ENCODE measurements at places on chromosomes 4 and X.

DNA sequence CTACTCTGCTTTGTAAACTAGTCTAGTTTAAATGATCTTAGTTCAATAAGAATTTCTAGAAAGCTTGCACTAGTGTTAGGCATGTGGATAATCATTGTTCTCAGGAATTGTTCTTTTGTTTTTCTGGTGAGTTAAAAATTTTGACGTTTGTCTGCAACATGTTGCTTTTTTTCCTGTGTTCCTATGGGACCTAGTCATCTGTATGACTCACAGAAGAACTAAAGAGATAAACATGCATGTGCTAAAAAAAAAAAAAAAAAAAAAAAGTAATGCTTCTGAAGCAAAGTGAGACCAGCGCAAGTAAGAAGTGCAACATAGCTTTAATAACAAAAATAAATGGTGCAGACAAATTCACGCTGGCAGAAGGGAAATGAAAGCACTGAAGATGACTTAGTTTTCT, 471.2 kb downstream of the IQCM start:
- DNase-seq: no peak

GRCh38 chr4:89368861-89369260, 61.3 kb upstream of the GPRIN3 start:
- DNase-seq: no peak

DNA sequence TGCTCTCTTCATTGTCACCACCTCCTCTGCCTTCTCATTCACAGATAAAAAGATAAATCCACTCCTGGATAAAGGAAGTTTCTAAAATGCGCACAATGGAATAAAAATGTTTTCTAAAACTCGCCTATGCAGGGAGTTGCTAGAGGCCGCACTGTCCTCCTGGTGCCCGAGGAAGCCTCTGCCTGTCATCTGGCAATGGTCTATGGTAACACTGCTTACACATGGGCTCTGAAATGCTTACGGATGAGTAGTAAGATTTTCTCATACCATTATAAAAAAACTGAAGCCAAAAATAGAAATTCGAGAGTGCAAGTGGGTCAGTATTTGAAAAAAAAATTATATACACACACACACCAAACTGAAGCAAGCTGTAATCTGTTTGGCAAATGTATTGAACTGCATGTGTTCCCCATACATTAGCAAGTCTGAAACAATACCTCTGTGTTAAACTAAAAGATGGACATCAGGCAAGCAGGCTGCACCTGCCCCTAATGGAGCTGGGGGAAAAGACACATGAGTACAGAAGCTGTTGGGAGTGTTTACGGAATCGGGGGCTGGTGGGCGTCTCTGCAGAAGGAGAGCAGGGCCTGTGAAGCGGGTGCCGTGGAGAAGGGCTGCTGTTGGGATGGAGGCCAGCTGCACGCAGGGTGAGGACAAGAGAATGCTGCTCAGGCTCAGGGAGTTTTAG, 103.3 kb upstream of the FAT1 start:
- DNase-seq: no peak

DNA sequence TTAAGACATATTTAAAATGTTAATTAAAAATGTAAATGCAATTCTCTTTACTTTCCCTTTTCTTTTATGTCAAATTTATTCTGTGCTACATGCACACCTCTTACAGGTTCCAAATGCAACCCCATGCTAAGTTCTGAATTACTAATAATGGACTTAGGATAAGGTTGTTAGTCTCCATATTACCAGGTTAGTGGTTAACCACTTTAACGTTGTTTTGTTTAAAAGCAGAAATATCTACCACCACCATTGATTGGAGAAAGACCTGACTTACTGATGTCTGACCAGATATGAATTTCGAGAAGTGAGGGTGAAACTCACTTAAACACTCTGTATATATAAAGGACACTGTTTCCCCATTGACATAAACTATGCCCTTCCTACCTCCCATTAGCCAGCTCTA, 6.9 kb upstream of the TRPC3 start:
- DNase-seq: no peak

DNA sequence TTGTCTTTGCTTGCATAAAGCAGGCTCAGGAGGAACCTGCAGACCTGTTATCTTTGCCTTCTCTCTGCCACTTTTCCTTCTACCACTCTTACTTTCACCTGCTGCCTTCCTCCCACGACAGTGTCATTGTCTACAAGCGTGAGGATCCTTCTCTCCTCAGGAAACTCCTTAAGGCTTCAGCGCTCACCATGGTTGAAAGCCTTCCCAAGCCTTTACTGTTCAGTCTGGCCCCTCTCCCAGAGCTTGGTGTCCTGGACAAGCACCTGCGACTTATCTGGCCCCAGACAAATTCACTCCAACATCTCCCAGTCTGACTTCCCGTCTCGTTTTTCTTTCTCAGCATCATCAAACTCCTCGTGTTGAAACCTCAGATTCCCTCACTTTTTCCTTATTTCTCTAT, 31.0 kb downstream of the CC2D2A start:
- no peak for DNase-seq

GRCh38 chrX:136250191-136251040, 784 bp downstream of the MAP7D3 start:
- no peak for DNase-seq

DNA sequence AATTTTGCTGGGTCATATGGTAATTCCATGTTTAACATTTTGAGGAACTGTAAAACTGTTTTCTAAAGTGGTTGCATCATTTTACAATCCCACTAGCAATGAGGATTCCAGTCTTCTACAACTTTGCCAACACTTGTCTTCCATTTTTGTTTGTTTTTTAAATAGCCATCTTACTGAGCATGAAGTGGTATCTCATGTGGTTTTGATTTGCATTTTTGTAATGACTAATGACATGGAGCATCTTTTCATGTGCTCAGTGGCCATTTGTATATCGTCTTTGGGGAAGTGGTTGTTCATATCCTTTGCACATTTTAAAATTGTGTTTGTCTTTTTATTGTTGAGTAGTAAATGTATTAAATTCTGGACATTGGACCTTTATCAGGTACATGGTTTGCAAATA, 94.7 kb downstream of the TMEM131L start:
- DNase-seq: no peak

DNA sequence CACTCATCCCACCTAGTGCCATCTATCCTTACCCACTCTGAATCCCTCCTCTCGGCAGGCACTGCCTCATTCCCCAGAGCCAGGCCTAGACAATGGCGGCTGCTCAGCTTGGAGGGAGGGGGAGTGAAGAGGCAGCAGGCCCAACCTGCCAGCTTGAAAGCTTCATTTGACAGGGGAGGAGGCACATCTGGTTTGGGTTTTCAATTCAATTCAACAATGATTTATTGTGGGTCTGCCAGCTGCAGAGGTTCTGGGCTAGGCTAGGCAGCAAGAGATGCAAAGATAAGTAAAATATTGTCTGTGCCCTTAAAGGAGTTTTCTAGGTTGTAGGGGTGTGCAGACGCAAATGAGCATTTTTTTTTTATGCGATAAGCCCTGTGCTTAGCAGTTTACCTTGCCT, 58.5 kb downstream of the RTL9 start:
- no peak for DNase-seq

- no peak for DNase-seq
Measured at GRCh38 chrX:47240619-47241018, 7.8 kb downstream of the USP11 start.

DNA sequence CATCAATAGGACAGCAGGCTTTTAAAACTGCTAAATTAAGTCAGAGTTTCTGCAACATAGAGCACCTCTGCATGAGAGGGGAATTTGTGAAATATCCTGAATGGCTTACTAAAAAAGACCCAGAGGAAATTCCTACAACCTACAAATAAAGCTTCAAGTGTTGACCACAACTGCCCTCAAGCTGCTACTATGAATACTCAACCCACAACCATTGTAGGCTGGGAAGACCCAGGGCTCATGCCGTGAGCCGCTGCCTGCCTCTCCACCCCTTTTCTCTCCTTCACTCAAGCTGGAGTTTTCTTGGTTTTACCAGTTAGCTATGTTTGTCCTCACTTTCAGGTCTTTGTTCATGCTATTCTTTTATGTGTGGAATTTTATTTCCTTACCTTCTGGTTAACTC, 151.6 kb downstream of the EMCN start:
- no peak for DNase-seq

- no peak for DNase-seq
Measured at GRCh38 chrX:12721042-12721441, 70.2 kb upstream of the PRPS2 start.

DNA sequence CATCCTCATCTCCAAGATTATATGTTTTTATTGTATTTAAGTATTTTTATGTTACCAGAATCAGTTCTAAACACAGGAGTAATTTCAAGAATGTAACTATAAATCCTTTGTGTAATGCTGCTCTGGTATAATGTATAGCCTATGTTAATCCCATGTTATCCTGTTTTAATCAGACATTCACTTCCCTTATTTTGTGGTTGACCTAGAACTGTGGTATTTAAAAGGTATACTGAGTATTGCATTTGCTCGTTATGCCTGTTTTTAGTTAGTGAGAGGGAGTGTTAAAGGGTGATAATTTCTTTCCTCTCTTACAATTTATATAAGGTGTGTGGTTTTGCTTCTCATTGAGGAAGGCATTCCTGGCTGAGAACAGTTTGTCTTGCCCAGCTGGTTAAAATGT, 26.2 kb downstream of the MTM1 start:
- no peak for DNase-seq

GRCh38 chrX:74527350-74527749, 87.1 kb downstream of the RLIM start:
- no peak for DNase-seq

DNA sequence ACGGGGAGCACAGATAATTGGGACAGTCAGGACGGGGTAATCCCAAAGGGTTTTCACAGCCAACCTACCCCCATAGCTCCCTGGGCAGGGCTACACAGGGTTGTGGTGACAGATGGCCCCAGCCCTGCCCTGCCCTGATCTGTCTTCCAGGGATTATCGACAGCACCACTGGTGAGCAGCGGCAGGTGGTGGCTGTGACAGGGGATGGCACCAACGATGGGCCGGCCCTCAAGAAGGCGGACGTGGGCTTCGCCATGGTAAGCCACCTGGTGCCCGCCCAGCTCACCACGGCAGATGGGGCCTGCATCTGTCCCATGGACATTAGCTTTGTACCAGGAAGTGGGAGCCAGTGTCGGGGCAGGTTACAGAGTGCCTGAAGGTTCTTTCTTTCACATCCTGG, 39.3 kb downstream of the ATP2B3 start:
- DNase-seq: no peak

DNA sequence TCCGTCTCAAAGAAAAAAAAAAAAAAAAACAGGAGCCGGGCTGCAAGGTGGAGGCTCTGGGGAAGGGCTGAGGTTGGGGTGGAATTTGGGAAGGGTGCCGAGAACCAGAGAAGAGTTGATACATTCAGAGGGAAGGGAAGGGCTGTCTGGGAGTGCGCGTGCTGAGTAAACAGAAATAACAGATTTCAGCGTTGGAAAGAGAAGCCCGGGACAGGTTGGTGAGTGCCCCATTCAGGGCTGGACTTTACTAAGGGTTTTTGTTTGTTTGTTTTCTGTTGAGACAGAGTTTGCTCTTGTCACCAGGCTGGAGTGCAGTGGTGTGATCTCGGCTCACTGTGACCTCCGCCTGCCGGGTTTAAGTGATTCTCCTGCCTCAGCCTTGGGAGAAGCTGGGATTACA, 1.7 kb upstream of the IL3RA start:
- no peak for DNase-seq

GRCh38 chrX:13256603-13257002, 63.2 kb downstream of the ATXN3L start:
- DNase-seq: no peak

DNA sequence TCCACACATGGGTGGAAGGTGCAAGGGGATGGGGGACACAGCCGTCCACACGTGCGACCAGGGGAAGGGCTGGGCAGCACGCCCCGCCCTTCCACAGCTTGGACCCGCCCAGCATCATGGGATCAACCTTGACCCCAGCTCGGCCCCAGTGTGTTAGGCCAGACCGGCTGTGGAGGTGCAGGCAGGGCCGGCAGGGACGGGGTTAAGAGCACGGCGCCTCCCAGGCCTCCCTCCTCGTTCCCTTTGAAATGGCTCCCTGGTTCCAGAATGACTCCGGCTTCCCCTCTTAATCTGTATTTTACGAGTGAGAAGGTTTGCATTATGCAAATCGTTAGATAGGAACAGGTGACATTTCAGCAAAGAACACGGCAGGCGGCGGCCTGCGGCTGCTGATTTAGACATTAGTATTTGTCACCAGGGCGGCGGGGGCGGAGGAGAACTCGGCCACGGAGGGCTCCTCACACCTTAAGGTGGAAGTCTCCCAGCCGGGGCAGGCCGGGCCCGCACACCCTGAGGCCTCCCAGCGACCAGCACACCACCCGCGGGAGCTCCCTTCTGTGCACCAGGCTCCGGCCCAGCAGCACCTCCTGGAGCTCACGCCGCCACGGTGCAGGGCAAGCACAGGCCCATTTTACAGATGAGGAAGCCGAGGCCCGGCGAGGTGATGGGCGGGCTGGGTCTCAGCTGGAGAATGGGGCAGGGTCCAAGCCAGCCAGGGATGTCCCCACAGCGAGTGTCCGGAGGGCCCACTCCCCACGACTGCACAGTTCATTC, 116.1 kb downstream of the FAM53A start:
- no peak for DNase-seq

DNA sequence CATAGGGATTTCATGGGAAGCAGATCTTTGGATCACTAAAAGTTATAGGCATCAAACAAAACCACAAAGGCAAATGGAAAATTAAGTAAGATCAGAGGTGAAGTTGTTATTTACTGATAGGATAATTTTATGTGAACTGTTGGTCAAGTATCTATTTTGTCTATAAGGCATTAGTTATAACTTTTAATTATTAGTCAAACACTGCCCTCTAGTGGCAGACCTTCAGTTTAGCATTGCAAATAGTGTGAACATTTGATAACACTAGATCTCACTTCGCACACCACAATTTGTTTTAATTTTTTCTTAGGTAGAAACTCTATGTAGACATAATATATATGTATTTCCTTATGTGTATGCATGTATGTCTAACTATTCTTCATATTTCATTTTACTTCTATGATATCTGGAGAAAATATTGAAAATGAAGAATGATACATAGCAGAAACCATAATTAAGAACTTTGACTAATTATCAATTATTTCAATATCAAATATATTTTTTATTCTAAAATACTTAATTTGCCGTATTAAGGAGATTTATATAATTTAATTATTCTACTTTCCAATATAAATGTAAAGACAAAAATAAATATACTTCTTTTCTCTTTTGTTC, 214.5 kb upstream of the TACR3 start:
- DNase-seq: no peak

DNA sequence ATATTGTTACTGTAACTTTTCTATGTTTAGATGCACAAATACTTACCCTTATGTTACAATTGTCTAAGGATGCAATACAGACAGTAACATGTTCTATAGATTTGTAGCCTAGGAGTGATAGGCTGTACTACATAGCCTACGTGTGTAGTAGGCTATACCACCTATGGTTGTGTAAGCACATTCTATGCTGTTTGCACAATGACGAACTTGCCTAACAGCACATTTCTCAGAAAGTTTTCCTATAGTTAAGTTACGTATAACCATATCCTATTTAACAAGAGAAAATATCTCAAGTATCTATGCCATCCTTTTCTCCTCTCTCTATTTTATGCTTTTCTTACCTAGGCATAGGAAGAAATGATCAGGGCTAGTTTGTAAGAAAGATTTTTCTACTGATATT, 710.8 kb upstream of the HTR2C start:
- DNase-seq: no peak

- DNase-seq: no peak
Measured at GRCh38 chrX:48711162-48711928, 14.8 kb downstream of the SUV39H1 start.

- DNase-seq: no peak
Measured at GRCh38 chr4:138999666-139000065, 15.9 kb upstream of the NOCT start.
